AG20443 (cell line): ENCODE measurements at places on chromosomes 5 and 9.

DNA sequence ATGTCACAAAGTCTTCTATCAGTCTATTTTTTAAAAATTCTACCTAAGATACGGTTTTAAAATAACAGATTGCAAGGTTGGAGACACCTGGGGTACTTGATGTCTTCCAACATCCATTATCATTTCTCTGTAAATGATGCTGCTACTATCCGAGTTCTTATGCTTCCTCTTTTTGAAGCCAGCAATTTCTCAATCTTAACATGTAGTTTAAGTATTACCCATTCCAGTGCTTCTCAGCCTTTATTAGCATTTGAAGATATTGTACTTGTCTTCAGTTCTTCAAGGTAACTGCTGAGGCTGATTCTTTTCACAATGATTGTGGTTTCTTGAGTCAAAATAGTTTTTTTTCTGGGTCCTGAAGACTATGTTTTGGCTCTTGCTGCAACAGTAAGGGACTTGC, 96.4 kb upstream of the SELENOP start:
- DNase-seq = no peak

DNA sequence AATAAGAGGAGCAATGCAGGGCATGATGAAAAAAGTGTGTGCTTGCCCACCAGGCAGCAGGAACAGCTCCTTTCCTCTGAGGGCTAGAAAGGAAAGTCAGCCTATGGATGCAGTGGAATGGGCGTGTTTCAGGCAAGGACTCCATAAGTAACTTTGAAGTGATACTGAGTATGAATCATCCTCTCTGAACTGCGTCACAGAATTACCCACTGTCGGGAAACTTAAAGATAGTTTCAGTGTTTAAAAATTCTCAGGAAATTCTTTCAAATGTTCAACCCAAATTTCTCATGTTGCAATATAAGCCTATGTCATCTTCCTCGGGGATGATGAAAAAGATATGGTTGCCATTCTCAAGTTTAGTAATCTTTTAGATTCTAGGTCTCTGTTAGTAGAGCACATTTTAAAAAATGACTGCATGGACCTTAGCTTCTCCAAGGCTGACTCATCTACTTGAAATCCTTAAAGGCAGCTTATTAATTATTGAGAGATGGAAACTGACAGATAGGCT, 27.7 kb downstream of the PTCD2 start:
- peak; percentile 81 for DNase-seq

- DNase-seq = no peak
Measured at GRCh38 chr5:176879663-176880361, 19.3 kb downstream of the HK3 start.

GRCh38 chr5:1886846-1887587, 4.3 kb upstream of the IRX4 start:
- DNase-seq = no peak
